ENCODE measurements at places on chromosomes 1 and 21. TPM values are rescaled to one million over a fixed set of nuclear protein-coding genes. Genes with fewer than 3 reads are reported as not detected.

Gene CFHR3
- polyA plus RNA-seq, result not detected

Gene RAP1GAP
- not detected for polyA plus RNA-seq

Gene NR1I3
- not detected for polyA plus RNA-seq

Gene KRTAP19-1
- not detected for polyA plus RNA-seq

Gene DRAXIN
- 0.07 TPM for polyA plus RNA-seq

Gene PROK1
- not detected for polyA plus RNA-seq

Gene FCMR
- polyA plus RNA-seq, result 493 TPM

Gene AK5
- 20.6 TPM for polyA plus RNA-seq

Gene LMX1A
- polyA plus RNA-seq, result not detected

DNA sequence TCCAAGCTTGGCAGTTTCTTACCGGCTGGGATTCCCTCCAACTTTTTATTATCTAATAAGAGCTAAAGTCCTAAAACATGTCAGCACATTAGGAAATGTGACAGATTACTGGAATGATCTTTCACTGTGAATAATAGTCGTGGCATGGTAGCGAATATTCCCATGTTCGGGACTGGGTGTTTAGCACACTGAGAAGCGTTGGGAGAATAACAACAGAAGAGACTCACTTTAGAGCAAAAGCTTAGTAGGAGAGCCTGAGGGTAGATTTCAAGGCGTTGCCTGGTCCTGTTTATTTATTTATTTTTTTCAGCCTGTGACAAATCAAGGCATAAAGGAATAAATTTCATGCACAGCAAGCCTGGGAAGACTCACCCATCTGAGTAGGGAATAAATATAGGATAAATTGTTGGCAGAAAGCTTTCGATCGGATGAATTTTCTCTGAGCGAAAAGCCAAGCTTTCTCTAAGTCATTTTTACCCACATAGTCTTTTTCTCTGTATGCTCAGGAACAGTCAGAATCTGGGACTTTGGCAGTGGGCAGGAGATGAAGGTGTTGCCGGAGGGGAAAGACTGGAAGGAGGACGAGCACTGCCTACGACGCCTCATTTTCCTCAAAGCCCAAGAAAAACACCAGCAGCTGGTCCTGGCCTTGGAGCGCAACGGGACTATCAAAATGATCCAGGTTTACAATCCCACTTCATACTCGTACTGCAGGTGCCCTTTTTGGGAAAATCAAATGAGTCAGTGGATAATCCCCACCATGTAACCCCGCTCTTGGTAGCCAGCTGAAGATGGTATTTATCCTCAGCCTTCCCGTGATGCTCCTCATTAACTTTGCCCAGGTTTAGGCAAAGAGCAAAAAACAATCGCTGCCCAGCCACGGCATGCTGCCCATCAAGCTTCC lies 97.2 kb downstream of the WDR64 start:
- no peaks in the 10 kb centered on the region for H3K36me3 ChIP-seq
- H3K27me3 ChIP-seq, result no peaks in the 10 kb centered on the region
- H3K4me3 ChIP-seq, result no peak overlapping the region
- no peaks in the 10 kb centered on the region for H3K4me1 ChIP-seq

GRCh38 chr1:58882322-58882948 lies 98.6 kb upstream of the JUN start:
- DNase-seq, result no peak
- H3K4me1 ChIP-seq, result peaks cover 23% of the 10 kb centered on the region
- H3K36me3 ChIP-seq, result no peaks in the 10 kb centered on the region
- H3K27ac ChIP-seq, result no peak overlapping the region
- H3K27me3 ChIP-seq, result no peaks in the 10 kb centered on the region

DNA sequence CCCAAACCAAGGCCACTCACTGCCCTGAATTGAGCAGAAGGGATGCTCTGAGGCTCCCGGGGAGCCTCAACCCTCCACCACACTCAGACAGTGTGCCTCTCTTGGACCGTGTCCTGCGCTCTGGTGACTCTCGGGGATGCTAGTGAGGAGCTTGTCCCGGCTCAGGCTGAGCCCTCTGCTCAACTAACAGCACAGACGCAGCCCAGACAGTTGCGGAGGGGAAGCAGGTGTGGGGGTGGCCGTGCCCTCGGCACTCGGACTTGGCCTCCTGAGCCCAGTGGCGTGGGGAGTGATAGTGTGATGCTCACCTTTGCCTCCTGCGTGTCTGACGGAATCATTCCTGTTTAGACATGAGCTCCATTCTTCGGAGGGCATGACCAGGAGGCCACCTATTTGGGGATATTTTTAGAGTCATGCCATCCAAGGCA lies 15.4 kb upstream of the SLC19A1 start:
- no peak overlapping the region for H3K27ac ChIP-seq
- peaks cover 7% of the 10 kb centered on the region for H3K4me1 ChIP-seq
- no peaks in the 10 kb centered on the region for H3K27me3 ChIP-seq
- H3K36me3 ChIP-seq, result no peaks in the 10 kb centered on the region
- DNase-seq, result no peak
- H3K4me3 ChIP-seq, result no peak overlapping the region

GRCh38 chr1:114588196-114588689 lies 6.8 kb upstream of the BCAS2 start:
- H3K27ac ChIP-seq, result no peak overlapping the region
- H3K27me3 ChIP-seq, result no peaks in the 10 kb centered on the region
- H3K36me3 ChIP-seq, result no peaks in the 10 kb centered on the region
- no peaks in the 10 kb centered on the region for H3K4me1 ChIP-seq

GRCh38 chr1:91754816-91755580 lies 131.0 kb downstream of the TGFBR3 start:
- H3K4me3 ChIP-seq, result no peak overlapping the region
- DNase-seq, result no peak
- peaks cover 18% of the 10 kb centered on the region for H3K4me1 ChIP-seq
- H3K36me3 ChIP-seq, result peaks cover 9% of the 10 kb centered on the region
- no peak overlapping the region for H3K27ac ChIP-seq

DNA sequence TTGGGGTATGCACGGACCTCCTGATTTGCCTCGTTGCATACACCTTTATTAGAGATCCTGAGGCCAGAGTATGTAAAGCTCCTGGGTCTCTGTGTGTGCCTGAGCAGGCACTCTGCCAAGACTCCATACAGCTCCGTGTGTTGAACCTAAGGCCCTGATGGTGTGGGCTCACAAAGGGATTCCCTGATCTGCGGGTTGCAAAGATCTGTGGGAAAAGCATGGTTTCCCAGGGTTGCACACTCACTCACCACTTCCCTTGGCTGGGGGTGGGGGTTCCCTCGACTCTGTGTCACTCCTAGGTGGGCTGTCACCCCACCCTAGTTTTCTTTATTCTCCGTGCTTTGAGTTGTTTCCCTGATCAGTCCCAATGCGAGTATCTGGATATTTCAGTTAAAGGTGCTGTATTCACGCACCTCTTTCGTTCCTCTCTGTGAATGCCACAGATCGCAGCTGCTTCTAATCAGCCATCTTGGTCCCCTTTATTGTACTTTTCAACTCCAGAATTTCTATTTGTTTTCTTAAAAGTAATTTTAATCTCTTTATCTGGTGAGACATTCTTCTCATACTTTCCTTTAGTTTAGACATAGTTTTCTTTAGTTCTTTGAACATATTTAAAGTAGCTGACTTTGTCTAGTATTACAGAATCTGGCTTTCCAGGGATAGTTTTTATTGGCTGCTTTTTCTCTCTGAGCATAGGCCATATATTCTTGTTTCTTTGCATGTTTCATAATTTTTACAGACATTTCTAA lies 39.0 kb upstream of the F3 start:
- H3K4me3 ChIP-seq, result no peak overlapping the region
- H3K27me3 ChIP-seq, result no peaks in the 10 kb centered on the region
- no peak for DNase-seq
- H3K27ac ChIP-seq, result no peak overlapping the region

- no peak overlapping the region for H3K27ac ChIP-seq
- H3K27me3 ChIP-seq, result no peaks in the 10 kb centered on the region
- no peak for DNase-seq
- H3K4me1 ChIP-seq, result peaks cover 41% of the 10 kb centered on the region
- H3K36me3 ChIP-seq, result peaks cover 17% of the 10 kb centered on the region
- H3K4me3 ChIP-seq, result no peak overlapping the region
These were observed 2.3 kb upstream of the C1orf35 start for GRCh38 chr1:228105270-228105995.

GRCh38 chr1:17661546-17662157 lies 93.5 kb upstream of the ACTL8 start:
- H3K27me3 ChIP-seq, result no peaks in the 10 kb centered on the region
- no peaks in the 10 kb centered on the region for H3K36me3 ChIP-seq
- peak; percentile 15 for DNase-seq
- H3K4me3 ChIP-seq, result no peak overlapping the region

DNA sequence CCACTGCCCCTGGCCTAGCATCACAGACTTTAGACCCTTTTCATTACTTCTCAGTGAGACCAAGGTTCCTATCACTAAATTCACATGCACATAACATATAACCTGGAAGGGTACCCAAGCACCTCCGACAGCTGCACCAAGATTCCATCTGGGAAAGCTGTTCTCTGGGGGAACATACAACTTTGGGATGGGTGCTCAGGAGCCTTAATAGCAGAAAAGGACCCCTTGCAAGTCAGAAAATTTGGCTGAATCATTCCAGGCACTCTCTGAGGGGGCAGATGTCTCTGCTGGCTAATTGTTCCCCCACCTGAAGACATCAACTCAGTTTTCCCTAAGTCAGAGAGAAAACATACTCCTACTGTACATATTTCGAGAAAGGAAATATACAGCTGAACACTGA lies 41.3 kb upstream of the PSEN2 start:
- no peak overlapping the region for H3K4me3 ChIP-seq
- H3K36me3 ChIP-seq, result no peaks in the 10 kb centered on the region
- H3K27ac ChIP-seq, result no peak overlapping the region
- peaks cover 11% of the 10 kb centered on the region for H3K4me1 ChIP-seq

- no peak for DNase-seq
- no peaks in the 10 kb centered on the region for H3K27me3 ChIP-seq
- H3K4me3 ChIP-seq, result no peak overlapping the region
- H3K27ac ChIP-seq, result no peak overlapping the region
- no peaks in the 10 kb centered on the region for H3K36me3 ChIP-seq
These were observed 788.4 kb upstream of the PRMT6 start for GRCh38 chr1:106268070-106268469.

DNA sequence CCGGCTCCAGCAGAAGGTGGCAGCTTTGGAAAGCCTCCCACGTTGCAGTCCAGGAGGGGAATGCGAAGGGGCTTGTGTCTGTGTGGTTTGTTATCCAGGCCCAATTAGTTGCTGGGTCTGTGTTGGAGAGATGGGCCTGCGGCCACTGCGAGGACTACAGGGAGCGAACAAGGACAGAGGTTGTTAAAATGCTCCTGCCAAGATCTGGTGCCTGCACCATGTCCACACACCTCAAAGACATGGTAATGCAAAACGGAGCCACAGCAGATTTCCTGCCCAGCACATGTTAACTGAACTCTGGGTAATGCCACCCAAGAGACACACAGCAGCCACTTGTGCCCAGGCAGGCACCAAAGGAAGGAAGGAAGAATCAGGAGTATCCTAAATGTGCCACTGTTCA lies 18.6 kb downstream of the GRIK3 start:
- H3K27ac ChIP-seq, result no peak overlapping the region
- DNase-seq, result no peak
- no peaks in the 10 kb centered on the region for H3K4me1 ChIP-seq
- no peaks in the 10 kb centered on the region for H3K36me3 ChIP-seq
- no peak overlapping the region for H3K4me3 ChIP-seq

DNA sequence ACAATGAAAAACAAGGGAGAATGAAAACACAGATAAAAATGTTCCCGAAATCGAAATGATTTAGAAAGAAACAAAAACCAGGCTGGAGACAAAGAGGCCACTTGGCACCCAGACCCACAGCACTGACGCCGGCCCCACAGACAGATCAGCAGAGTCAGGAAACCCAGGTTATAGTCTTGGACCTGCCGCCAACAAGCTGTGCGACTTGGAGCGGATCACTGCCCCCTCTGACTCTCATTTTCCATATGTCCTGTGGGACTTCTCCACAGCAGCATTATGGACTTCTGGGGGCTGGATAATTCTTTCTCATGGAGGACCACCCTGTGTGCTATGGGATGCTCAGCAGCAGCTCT lies 72.4 kb downstream of the MATN1 start:
- no peaks in the 10 kb centered on the region for H3K4me1 ChIP-seq
- no peak for DNase-seq
- H3K36me3 ChIP-seq, result no peaks in the 10 kb centered on the region
- no peaks in the 10 kb centered on the region for H3K27me3 ChIP-seq
